ENCODE measurements at places on chromosomes 4 and X.

GRCh38 chrX:37921758-37922157 is 74.4 kb upstream of the DYNLT3 start:
- peak; percentile 39 for DNase-seq

DNA sequence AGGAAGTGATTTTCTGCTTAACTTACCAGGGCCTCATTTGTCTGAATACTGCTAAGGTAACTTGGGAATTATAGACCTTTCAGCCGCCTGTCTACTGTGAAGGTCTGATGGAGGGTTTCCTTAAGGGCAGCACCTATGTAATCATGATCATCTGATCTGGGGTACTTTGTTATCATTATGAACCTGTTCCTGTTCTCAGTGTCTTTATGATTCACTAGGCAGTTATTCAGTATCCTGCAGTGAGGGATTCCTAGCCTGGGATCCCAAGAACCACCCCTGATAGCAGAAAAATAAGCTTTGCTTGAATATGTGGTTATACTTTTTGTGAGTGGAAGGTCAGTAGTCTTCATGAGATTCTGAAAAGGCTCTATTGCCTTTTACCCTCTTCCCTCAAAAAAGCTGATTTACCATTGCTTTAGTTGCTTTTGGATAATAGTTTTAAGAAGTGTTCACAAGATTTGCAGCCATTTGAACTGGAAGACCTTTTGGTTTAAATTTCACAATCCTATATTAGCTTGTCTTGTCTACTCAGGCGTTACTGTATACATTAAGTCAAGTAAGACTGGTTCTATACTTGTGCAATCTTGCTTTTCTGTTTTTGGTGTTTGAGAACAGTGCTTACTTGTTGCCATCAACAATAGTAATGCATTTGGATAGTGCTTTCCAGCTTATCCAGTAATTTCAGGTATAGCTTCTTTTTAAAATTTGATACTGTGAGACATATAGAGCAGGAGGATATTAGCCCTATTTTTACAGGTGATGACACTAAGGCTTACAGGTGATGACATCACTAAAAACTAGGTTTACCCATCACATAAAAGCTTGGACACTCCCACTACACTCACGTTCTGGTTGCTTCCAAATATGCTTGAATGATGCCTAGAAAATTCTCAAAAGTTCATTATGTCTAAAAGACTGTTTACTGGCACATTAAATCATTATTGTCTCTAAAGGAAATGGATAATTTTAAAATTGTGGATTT is 60.0 kb downstream of the FHIP1A start:
- no peak for DNase-seq

DNA sequence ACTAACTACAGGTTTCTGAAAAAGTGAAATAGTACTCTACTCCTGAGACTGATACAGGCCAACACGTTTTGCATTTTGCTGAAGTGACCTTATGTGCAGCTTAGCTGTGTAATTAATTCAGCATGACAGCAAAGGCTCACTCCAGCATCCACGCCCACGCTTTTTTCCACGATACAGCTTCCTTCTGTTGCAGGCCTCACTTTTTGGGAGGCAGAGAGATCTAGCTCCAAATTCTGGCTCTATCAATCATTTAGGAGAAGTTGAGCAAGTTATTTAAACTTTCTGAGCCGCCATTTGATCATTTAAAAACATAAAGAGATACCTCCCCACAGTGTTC is 160.3 kb downstream of the AFAP1 start:
- DNase-seq: no peak

DNA sequence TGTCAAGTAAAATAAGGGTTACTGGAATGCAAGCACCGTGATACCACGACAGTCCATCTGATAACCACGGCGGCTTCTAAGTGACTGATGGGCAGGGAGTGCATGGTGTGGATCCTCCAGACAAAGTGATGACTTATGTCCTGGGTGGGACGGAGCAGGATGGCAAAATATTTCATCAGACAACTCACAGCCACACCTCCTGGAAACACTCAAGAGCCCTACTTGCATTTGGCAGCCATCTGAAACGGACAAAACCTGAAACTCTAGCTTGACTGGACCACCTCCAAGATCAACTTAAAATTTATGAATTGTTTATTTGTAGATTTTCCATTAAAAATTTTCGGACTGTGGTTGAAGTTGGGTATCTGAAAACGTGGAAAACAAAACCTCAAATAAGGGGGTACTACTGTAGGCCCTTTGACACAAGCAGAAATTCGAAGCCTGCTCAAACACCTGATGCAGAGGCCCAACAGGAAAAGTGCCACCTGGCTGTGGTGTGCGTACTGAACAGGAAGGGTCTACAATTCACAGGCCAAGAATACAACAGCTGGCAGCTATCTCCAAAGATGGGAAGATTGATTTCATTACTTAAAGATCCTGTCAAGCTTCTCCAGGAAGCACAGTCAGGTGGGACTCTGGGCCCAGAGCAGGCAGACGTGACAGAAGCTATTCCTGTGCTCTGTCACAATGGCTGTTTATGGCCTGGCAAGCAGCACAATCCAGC is 26.0 kb downstream of the LRIT3 start:
- peak; percentile 8 for DNase-seq

DNA sequence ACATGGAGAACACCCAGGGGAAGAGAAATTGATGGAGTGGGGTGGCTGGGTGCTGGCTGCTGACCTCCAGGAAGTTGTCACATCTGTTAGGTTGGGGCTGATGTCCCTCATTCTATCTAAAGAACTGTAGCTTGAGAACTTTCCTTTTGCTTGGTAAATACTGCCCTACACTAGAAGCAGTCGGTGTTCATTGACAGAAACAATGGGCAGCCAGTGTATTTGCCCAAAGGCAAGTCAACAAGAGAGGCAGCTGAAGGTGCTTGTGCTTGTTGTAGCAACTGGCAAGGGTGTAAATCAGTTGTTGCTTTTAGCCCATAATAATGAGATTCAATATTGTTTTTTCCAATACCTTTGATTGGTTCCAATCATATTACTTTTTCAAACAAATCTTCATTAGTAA is 956 bp downstream of the TMEM154 start:
- no peak for DNase-seq

DNA sequence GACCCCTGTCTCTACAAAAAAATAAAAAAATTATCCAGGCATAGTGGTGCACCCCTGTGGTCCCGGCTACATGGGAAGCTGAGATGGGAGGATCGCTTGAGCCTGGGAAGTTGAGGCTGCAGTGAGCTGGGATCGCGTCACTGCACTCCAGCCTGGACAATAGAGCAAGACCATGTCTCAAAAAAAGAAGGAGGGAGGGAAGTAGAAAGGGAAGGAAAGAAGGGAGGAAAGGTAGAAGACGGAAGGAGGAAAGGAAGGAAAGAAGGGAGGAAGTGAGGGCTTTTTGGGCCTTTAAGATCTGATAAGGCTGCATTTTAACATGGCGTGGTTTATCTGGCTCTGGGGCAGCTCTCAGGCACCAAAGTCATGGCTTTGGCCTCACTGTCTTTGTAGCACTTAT is 10.4 kb downstream of the PDK3 start:
- DNase-seq: no peak

GRCh38 chr4:138804711-138805110 is 210.9 kb upstream of the NOCT start:
- no peak for DNase-seq

- peak; percentile 78 for DNase-seq
Measured at GRCh38 chr4:26410385-26411293, 79.6 kb downstream of the CCKAR start.

- DNase-seq: no peak
Measured at GRCh38 chr4:127506283-127506682, 126.5 kb upstream of the INTU start.

GRCh38 chr4:179285696-179286095 is 1843.5 kb upstream of the AGA start:
- DNase-seq: no peak

DNA sequence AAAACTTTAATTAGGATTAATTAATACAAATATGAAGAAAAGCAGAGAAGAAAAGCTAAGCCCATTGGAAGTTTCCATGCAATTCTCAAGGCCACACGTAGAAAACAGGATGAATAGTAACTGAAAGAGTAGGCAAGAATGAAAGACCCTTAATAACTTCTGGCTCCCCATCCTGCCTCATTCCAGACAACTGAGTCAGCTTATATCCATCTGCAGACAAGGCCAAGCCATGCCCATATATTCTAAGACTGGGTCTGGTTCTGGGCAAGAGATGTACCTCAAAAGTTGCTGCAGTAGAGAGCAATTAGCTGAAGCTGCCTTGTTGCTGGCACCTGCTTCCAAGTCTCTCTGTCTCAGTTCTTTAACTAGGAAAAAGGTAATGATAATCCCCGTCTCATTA is 244.1 kb downstream of the GPC3 start:
- DNase-seq: peak; percentile 2

- DNase-seq: peak; percentile 6
Measured at GRCh38 chrX:47047989-47048388, 30.3 kb upstream of the RGN start.

- DNase-seq: no peak
Measured at GRCh38 chr4:56649445-56650261, 31.4 kb downstream of the HOPX start.

DNA sequence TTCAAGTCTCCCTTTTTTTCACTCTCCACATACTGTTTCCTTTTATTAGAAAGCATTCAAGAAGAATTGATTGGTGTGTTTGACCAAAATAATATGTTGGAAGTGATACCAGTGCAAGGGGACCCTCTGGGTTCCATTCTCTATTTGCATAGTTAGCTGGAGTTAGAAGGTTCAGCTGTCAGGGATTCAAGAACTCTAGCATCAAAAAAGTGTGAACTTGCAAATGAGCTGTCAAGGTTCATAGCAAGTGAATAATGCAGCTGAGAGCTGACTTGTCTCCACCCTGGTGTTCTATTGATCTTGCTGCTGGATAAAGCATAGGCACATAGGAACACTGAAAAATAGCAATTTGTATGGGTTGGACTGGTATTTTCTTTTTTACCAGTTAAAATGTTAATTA is 73.2 kb downstream of the SORBS2 start:
- DNase-seq: no peak

DNA sequence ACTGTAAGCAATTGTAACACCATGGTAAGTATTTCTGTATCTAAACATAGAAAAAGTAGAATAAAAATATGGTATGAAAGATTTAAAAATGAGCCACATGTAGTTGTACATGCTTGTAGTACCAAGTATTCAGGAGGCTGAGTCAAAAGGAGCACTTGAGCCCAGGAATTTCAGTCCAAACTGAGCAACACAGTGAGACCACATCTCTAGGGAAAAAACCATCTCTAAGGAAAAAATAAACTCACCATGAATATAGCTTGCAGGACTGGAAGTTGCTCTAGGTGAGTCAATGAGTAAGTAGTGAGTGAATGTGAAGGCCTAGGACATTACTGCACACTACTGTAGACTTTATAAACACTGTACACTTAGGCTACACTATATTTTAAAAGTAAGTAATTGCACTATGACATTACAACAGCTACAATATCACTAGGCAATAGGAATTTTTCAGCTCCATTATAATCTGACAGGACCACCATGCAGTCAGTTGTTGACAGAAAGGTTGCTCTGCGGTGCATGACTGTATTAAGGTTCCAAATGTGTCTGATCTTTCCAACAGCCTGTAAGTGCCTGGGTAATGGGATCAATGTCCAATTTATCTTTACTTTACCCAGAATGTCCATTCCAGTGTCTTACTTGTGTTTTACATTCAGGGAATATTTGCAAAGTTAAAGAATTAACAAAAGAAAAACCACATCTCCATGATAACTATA is 28.9 kb upstream of the LRBA start:
- no peak for DNase-seq

GRCh38 chrX:39152106-39152649 is 350.9 kb downstream of the MID1IP1 start:
- DNase-seq: no peak

- DNase-seq: peak; percentile 47
Measured at GRCh38 chrX:132612821-132613564, 124.2 kb upstream of the MBNL3 start.

All from fibroblast of pulmonary artery (primary cell).